Gastrocnemius medialis (tissue), 4 donors: ENCODE measurements at places on chromosomes 7 and 10. TPM values are rescaled to one million over a fixed set of nuclear protein-coding genes. Genes with fewer than 3 reads are reported as not detected.

DNA sequence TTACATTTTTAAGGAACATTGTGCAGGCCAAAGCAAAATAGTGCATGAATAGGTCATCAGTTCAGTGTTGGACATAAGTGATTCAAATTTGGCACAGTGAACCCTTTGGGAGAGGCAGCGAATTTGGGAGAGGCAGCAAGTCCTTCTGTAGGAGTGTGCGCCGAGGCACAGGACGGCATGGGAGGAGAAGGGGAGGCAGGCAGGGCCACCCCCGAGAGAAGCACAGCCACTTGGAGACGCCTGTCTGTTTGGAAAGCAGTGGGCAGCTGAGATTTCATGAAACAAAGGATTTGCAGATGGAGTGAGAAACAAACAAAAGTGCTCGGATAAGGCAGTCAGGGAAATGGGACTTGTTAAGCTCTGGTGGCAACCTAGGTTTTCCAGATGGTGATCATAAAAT lies 30.6 kb downstream of the VIPR2 start:
- no peak for DNase-seq

DNA sequence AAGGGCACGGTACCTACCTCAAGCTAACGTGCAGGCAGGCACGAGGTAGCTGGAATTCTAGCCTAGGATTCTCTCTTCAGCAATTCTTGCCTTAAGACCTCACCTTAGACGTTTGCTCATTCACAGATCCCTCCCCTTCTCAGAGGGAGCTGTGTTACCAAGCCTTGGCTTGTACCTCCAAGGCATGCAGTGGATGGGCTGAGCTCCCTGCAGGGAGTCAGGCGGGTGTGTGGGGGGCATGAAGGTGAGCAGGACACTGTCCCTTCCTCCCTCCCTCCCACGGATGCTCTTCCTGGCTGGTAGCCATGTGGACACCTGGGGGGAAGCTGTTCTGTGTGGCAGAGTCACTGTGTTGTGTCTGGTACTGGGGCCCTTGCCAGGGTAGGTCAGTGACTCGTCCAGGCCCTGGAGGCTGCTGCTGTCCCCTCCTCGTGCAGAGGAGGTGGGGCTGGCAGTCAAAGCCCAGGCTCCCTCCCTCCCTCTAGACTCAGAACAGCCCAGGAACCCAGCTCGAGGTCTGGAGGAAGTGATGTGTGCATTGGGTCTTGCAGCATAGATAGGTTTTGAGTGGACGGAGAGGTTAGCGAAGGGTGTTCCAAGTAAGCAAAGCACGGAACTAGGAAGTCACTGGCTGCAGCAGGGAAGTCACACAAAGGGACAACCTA lies 222.2 kb upstream of the SH2B2 start:
- DNase-seq, result no peak

DNA sequence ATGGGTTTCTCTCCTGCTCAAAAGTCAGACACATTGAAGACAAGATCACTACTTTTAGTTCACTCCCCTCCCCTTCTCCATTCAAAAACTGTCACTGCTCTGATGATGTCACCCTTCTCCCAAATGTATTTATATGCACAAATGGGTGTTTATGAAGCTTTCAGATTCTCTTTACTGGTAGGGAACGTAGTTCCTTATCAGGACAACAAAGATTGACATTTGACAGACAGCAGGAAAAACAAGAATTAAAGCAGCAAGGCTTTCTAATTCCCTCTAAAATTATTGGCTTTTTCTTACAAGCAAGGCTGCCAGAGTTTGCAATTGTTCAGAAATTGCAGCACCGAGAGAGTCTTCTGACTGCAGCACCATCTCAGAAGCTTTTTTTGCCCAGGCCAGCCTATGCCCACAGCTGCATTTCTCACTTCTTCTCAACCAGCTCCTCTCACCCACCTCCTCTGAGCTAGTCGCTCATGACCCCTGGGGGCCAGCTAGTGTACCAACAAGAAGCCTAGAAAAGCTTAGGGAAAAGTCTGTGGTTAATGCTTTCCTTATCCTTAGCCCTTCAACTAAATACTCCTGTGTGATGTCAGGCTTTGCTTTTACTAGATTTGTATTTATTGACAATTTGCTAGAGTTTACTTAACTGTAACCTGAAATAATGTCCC lies 265.1 kb downstream of the HTR7 start:
- no peak for DNase-seq

DNA sequence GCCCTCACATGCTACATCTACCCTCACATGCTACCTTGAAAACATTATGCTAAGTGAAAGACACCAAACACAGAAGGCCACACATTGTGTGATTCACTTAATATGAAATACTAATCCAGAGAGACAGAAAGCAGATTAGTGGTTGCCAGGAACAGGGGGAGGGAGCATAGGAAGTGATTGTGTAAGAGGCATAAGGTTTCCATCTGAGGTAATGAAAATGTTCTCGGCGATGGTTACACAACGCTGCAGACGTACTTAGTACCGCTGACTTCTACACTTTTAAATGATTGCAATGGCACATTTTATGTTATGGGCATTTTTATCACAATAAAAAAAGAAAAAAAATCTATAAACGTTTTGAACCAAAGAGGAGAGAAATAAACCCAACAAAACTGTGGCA lies 742.3 kb downstream of the TYW1 start:
- DNase-seq, result peak; percentile 54

DNA sequence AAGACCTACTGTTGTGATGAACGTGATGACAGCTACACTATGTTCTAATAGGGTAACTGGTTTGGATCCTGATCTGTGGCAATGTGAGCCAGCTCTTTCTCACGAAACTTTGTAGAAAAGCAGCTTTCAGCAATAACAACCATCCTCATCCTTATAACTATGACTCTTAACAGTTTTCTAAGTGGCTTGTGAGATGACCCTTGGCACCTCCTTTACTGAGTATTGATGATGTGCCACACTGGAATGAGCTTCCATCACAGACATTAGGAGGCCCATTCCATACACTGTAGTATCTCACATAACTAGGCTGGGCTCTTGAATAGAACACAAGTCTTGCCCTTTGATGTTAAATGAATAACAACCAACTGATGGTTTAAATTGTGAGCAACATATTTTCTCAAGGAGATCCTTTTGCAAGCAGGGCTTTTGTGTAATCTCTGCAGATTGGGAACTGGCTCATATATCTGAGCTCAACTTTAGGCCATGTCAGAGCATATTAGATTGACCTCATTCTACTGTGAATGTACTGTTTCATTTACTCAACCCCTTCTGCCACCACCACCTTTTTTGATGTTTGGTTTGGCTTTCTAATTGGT lies 46.4 kb downstream of the MYPN start:
- DNase-seq, result no peak

Gene SUFU
- 7.9 TPM for total RNA-seq

DNA sequence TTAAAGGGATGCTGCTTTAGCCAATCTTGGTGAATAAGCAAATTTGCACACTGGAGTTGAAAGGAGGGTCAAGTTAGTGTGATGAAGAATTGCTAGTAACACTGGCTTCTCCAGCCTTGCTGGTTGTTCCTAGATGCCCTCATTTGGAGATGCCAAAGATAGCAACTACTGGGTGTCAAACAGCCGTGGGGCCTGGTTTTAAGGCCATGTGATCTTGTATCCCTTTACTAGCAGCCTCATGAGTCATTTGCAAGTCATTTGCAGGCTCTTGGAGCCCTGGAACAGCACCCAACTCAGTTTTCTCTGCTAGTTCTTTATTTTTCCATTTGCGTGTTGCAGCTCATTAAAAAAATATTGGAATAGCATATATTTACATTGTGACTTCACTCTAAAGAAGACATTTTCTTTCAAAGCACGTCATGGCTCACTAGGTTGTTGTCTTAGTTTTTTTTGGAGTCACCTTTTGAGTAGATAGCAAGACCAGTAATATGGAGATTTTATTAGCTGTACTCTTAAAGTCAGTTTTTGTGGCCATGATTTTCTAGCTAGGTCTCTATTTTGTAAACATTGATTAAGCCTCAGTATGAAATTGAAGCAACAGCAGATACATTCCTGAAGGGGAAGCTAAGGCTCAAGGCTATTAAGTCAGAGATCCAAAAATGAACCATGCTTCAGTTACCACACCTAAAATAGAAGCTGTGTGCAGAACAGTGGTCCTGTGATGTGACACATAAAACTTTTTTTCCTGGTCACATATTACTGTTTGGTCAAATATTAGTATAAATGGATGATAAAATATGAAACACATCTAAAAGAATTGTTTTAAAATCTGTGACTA lies 1.3 kb downstream of the LSMEM1 start:
- DNase-seq, result peak; percentile 86

Gene FZD1
- total RNA-seq, result 3.7 TPM

Gene EMX2
- 1.2 TPM for total RNA-seq

DNA sequence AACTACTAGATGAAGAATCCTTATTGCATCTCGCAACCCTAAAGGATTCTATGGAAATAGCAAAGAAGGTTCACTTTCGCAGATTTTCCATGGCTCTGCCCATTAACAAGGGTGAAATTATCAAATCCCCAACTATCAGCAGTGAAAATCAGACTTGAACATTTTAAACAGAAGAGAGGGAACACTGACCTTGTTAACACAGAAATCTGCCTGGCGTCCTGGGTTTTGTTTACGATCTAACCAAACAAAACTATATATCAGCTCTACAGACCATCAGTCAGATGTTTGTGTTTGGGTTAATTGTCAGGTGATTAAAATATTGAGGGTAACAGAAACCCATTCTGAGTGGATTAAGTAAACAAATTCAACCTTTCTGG lies 1.9 kb downstream of the CTTNBP2 start:
- DNase-seq, result no peak
